ENCODE measurements at places on chromosomes 13 and 19. TPM values are rescaled to one million over a fixed set of nuclear protein-coding genes. Genes with fewer than 3 reads are reported as not detected.

- DNase-seq = no peak
These were observed 17.6 kb downstream of the CD70 start for GRCh38 chr19:6573350-6573749.

DNA sequence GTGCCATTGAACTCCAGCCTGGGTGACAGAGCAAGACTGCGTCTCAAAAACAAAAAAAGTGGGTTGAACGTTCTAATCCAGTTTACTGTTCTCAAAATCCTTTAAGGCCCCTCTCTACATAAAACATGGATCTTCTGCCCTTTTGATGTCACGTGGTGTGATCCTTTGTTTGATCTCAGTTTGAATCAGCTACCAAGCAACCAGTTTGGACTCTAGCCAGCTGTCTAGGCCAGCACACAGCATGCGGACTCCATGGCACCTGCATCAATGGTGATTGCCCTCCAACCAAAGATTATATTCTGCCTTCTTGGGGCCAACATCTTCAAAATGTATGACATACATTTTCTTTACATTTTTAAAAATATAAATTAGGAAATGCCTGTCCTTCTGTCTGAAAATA lies 365.4 kb downstream of the NDFIP2 start:
- no peak for DNase-seq

GRCh38 chr19:56759531-56759930 lies 81.0 kb downstream of the PEG3 start:
- no peak for DNase-seq

DNA sequence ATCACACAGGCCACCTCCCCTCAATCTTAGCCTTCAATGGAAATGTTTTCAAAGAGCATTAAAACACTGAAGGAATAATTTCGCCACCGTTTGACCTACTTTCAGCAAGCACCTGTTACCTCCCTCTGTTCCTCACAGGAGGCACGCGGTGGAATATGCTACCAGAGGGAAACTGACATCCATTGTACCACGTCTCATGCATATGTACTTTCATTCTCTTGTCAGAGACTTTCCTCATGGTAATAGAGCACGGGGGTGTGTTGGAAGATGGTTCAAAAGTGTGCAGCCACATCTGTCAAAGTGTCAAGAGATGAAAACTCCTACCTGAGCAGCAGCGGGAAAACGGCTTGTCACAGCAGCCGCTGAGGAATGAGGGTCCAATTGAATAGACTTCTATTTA lies 143.4 kb downstream of the NALCN start:
- DNase-seq = no peak

GRCh38 chr13:51730927-51731326 lies 73.0 kb downstream of the DHRS12 start:
- DNase-seq = no peak

DNA sequence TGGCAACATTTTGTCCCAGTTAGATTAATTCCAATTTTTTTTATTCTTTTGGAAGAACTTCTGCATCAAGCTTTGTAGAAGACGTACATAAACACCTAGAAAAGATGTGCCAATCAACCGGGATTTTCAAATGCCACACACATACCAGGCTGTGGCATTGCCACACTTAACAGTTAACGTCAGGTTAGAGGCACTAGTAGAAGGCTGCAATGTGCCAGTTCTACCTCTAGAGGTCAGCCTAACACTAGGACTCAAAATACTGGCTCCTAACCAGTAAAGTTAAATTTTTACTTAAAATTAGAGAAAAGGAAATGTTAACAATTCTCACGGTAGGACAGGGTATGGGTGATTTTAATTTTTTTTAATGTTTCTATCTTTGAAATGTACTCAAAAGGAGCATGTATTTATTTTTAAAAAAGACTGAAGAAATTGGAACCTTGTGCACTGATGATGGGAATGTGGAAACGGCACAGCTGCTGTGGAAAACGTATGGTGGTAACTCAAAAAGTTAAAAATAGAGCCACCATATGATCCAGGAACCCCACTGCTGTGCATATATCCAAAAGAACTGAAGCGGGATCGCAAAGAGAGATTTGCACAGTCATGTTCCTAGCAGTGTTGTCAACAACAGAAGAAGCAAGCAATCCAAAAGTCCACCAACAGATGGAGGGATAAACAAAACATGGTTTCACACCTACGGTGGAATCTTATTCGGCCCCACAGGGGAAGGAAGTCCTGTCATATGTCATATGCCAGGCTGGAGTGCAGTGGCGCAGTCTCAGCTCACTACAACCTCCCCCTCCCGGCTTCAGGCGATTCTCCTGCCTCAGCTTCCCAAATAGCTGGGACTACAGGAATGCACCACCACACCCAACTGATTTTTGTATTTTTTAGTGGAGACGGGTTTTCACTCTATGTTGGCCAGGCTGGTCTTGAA lies 30.3 kb downstream of the CRYL1 start:
- DNase-seq = peak; percentile 50

DNA sequence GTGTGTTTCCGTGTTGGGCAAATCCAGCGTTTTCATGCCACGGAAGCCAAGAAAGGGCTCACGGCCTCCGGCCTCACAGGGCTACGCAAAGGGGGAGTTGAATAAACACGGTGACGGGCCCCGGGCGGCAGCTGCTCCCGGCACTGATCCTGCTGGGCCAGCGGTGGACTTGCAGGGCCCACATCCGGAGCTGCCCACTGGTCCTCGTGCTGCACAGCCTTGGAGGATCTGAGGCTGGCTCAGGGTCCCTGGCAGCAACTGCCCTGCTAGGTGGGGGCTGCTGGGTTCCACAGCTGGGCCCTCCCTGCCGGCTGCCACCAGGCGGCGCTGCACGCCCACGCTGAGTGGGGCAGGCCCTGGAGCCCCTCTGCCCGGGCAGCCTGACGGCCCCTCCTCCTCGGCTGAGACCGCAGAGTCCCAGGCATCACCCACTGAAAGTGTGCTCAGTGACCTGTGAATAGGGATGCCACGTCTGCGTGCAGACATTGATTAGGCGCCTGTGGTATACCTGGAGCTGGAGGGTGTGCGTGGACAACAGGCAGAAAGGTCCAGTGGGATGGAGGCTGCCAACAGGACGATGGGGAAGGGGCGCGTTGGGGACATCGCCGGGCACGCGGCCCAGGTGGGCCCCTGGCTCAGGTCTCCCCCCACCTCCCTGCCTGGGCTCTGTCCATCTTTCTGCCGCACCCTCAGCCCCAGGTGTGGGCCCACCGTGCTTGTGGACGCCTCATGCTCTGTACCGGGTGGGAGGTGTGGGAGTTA lies 5.3 kb upstream of the HCN2 start:
- no peak for DNase-seq

GRCh38 chr19:13492128-13492527 lies 14.2 kb downstream of the CACNA1A start:
- DNase-seq = no peak

MEIOSIN gene
- 2.1 TPM for total RNA-seq

ITGBL1 gene
- total RNA-seq = 0.66 TPM

ZNF441 gene
- total RNA-seq = 1.1 TPM
